Natural killer cell (primary cell): ENCODE measurements at places on chromosomes 13 and 19. TPM values are rescaled to one million over a fixed set of nuclear protein-coding genes. Genes with fewer than 3 reads are reported as not detected.

DNA sequence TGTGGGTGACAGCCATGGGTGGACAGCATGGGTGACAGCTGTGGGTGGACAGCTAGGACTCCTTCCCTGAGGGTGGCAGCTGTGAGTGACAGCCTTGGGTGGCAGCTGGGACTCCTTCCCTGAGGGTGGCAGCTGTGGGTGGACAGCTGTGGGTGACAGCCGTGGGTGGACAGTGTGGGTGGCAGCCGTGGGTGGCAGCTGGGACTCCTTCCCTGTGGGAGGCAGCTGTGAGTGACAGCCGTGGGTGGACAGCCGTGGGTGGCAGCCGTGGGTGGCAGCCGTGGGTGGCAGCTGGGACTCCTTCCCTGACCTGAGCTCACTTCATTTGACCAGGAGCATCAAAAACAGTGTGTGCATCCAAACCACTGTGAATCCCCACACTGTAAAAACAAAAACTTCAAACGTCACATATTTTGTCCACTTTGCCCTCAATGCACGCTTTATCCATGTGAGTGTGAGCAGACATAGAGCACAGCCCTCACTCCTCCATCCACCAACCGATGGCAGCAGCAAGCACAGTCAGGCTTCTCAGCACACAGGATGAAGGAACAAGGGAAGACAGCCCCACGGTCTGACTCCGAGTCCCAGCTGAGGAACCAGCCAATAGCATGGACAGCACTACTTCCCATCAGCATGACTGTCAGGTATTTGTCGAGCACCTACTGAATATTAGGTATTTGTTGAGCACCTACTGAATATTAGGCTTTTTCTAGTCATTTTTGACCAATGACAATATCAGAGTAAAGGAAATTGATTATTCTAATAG, 1.6 kb upstream of the CFAP97D2 start:
- no peaks in the 10 kb centered on the region for H3K36me3 ChIP-seq
- peaks cover 41% of the 10 kb centered on the region for H3K4me1 ChIP-seq
- no peak overlapping the region for H3K27ac ChIP-seq
- H3K27me3 ChIP-seq: no peaks in the 10 kb centered on the region

DNA sequence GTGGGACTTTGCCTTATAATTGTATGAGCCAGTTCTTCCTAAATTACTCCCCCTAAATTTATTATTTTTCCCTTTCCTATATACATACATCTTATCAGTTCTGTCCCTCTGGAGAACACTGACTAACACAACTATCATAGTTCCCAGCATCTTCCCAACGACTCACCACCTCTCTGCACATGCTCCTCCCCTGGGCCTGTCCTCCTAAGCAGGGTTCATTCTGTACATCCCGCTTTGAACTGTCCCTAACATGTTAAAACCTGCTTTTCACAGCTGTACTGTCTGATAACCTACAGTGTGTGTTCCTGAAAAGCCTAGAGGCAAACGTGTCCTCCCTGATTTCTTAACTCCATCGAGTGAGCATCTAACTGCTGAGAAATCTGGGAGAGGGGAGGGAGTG, 141.7 kb downstream of the EFNB2 start:
- H3K36me3 ChIP-seq: no peaks in the 10 kb centered on the region
- no peak overlapping the region for H3K4me3 ChIP-seq
- no peak overlapping the region for H3K27ac ChIP-seq
- DNase-seq: no peak
- no peaks in the 10 kb centered on the region for H3K4me1 ChIP-seq
- H3K27me3 ChIP-seq: no peaks in the 10 kb centered on the region

GRCh38 chr19:58455306-58455705, 3.9 kb downstream of the ZNF324B start:
- H3K27me3 ChIP-seq: no peaks in the 10 kb centered on the region
- no peak overlapping the region for H3K4me3 ChIP-seq
- DNase-seq: no peak
- H3K27ac ChIP-seq: no peak overlapping the region
- peaks cover 15% of the 10 kb centered on the region for H3K4me1 ChIP-seq
- H3K36me3 ChIP-seq: peaks cover 2% of the 10 kb centered on the region

Gene ZNF492
- total RNA-seq: not detected

Gene FCHO1
- 56.1 TPM for total RNA-seq
